ENCODE measurements at places on chromosomes 6 and 20.

DNA sequence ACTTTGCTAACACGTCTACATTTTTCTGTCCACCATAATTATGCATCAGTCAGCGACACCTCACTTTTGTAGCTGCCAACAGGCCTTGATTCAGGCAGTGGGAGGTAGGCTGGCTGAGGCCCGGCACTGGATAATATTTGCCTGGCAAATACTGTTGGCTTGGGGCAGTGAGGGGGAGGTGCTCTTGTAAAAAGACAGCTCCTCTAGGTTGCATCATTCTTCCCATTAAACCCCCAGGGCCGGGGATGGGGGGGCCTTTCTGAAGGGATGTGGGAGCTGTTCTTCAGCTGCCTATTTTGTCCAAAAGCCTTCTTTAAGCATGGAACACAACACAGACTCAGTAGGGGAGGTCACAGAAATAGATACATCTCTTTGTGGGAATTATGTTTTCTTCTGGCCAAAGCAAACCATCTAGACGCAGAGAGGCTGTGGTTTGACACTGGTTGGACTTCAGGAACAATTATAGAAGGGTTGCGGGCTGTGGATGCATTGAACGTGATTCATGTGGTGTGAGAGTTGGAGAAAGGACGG, 338.3 kb upstream of the NT5E start:
- DNase-seq, result no peak

DNA sequence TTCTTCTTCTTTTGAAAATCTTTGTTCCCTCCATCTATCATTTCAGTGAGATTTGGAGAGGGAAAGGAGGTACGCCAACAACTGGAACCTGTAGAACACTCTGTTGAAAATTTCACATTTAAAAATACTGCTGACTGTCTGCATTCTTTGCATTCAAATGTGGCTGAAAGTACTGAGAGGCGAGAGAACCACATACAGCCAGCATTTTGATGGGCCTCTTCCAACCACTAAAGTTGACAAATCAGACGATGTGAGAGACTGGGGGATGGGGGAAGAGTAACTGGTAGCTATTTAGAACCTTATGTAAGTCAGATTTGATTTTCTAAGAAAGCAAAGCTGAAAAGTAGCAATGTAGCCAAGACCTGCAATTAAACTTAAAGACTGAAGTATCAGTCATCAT, 77.5 kb downstream of the FKBP5 start:
- no peak for DNase-seq

GRCh38 chr20:41567615-41568014, 50.6 kb downstream of the CHD6 start:
- no peak for DNase-seq

GRCh38 chr6:72365773-72366172, 256.1 kb upstream of the KCNQ5 start:
- DNase-seq, result no peak

- no peak for DNase-seq
Observed at GRCh38 chr6:87110636-87111035, 15.7 kb upstream of the CGA start.

DNA sequence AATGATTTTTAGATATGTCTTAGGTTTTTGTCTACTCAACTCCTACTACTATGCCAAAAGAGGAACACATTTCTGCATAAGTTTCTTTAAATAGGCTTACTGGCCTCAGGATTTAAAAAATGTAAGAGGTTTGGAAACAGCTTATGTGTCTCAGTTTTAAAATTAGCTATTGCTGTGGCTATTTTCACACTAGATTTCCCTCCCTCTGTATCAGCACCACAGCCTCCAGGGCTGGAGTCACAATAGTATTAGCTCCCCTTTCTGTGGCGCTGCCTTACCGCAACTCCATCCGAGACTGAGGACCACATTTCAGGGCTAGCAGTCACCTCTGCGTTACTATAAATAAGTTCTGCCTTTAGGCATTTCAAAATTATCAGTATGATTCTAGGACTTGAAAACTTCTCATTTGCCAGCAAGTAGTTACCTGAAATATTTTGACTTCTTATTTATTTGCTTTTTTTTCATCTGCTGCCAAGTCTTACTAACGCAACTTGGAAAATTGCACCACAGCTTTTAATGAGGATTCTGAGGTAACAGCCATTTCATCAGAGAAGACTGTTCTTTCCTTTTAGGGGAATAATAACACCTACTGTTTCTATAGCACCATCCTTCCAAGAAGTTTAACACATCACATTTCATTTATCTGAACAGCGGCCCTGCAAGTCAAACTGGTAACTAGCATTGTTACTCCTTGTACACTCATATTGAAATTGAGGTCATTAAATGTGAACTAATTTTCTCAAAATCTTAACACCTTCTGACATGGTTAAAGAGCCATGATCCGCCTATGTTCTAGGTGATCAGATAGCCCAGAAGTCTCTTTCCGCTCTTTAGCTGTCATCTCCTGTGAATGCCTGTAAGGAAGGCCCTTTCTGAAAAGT, 105.9 kb downstream of the GJA10 start:
- DNase-seq, result no peak

DNA sequence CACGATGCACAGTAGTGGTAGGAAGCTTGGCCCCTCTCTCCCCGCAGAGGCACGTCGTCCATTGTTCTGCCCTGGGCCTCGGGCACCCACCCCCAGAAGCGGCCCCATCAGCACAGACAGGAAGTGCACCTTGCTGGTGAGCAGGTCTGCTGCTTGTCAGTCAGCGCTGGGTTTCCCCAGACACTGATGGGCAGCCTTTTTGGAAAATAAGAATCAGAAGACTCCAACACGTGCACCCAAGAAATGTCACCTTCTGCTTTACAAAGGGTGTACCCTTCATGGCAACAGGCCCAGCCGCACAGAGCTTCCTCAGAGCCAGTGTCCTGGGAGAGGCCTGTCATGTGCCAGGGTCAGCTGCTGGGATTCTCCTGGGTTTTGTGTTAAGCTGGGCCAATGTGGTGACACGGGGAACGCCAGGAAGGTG, 34.7 kb upstream of the IRF4 start:
- DNase-seq, result no peak

- DNase-seq, result no peak
Observed at GRCh38 chr6:134315974-134316441, 1.9 kb downstream of the SGK1 start.

GRCh38 chr20:35734777-35735649, 7.0 kb downstream of the RBM39 start:
- no peak for DNase-seq

- no peak for DNase-seq
Observed at GRCh38 chr6:23611776-23612381, 514.1 kb upstream of the NRSN1 start.

GRCh38 chr20:41386502-41387427, 20.1 kb upstream of the EMILIN3 start:
- DNase-seq, result no peak

- no peak for DNase-seq
Observed at GRCh38 chr20:58131151-58131550, 97.3 kb downstream of the ANKRD60 start.

Measured in T follicular helper cell (primary cell).